Stimulated activated effector memory CD8-positive, alpha-beta T cell treated with anti-CD3 and anti-CD28 coated beads, Interleukin-12 subunit alpha, Interleukin-12 subunit beta, amount 100 ng/mL, for 72 hours (primary cell): ENCODE measurements at places on chromosomes 4 and X.

DNA sequence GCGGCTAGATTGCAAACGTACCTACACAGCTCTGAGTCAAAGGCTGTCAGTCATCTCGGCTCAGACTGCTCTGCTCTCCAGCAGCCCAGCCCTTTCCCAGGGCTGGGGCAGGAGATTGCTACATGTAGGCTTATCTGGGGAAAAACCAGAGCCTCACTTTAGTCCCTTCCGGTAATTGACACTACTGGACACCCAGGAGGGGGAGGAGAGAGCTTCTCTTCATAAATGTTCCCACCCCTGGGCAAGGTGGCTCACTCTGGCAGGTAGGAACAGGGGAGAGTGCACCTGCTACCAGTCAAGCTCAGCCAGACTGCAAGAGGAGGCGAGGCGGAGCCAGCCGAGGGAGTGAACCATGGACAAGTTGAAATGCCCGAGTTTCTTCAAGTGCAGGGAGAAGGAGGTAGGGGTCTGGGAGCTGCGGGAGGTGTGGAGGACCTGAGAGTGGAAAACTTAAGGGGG lies at the start of gene SLC6A14:
Gene SLC6A14, plus strand, starts transcription at position 249 of the 459 bp plus-strand sequence. Its CDS starts 104 bp downstream, at position 353.
- DNase-seq: no peak

DNA sequence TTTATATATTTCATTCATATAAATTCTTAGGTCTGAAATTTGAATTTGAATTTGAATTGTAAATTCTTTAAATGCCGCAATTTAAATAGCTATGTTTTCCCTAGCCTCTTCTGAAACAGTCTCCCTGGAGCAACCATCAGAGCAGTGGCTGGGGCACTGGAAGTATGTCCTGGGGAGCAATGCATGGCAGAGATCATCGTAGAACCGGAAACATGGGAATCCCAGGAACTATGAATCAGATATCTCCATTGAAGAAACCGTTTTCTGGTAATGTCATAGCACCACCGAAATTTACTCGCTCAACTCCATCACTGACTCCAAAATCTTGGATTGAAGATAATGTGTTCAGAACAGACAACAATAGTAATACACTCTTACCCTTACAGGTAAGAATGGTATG lies 4.9 kb downstream of the CPEB2 start:
- DNase-seq: no peak

DNA sequence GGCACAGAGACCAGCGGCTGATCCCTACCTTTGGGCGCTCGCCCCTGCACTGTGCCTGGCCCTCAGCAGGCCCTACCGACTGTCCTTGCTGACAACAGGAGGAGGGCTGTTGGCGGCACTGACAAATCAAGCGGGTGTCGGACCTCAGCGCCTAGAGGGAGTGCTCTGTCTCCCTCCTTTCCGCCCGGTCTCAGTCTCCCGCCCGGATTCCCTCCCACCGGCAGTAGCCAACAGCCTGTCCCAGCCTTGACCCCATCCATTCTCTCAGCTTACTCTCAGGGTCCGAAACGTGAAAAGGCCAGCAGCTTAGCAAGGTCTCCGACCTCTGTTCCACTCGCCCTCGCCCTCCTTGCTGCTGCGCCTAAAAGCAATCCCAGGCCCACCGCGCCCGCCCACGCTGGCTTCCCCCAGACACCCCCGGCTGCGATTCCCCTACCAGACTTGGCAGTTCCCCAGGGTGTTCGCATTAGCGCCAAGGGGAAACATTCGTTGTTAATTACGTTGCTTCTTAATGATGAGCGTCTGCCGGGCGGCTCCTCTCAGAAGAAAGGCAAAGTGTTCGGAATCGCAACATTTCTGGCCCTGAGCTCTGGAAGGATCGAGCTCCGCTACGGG lies 96.2 kb downstream of the SOWAHB start:
- no peak for DNase-seq

GRCh38 chr4:164828955-164829354 lies 48.0 kb upstream of the APELA start:
- DNase-seq: no peak

GRCh38 chrX:72245461-72246089 lies 6.7 kb upstream of the ERCC6L start:
- DNase-seq: peak; percentile 6

DNA sequence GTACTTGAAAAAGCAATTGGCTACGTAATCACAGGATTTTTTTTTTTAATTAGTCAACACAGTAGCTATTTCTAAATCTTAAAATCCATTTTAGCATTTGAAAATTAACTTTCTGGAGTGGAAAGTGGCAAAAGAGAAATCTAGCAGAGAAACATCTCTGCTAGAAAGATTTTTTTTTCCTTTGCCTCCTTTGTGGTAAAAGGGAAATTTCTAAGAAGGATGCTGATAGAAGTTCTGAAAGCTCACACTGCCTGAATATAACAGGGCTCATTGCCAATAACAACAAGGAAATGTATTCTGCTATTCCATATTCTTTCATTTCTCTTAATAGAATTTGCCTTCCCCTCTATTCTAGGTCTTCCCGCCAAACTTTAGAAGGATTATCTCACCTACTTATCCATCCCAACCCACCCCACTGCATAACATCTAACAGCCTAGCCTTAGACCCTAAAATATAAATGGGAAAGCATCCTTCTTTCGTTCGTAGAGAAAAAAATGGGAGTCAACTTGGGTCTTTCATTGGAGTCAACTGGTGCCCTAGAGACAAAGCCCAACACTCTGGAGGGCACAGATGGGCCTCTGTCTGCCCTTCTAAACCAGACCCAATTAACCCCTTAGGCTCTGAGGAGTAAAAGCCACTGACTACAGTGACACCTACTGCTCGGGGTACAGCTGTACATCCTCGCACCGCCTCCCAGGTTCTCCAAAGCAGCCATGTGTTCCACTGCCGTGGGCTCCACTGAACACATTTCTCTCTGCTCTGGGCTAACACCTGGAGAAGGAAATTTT lies 103.9 kb downstream of the MAML3 start:
- no peak for DNase-seq

DNA sequence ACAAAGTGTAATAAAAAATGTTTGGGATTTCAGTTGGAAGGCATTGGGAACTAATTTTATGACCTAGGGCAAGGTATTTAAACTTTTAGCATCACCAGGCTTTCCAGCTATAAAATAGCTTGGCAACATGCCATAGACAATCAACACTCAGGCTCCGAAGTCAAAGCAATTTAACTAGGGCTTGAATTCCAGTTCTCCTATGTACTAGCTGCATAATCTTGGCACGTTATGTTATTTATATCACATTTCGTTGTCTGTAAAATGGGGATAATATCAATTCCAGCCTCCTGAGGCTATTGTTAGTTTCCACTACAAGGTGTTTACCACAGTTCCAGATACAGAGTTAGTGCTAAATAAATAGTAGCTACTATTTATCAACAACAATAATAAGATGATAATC lies 78.8 kb downstream of the DMD start:
- no peak for DNase-seq

DNA sequence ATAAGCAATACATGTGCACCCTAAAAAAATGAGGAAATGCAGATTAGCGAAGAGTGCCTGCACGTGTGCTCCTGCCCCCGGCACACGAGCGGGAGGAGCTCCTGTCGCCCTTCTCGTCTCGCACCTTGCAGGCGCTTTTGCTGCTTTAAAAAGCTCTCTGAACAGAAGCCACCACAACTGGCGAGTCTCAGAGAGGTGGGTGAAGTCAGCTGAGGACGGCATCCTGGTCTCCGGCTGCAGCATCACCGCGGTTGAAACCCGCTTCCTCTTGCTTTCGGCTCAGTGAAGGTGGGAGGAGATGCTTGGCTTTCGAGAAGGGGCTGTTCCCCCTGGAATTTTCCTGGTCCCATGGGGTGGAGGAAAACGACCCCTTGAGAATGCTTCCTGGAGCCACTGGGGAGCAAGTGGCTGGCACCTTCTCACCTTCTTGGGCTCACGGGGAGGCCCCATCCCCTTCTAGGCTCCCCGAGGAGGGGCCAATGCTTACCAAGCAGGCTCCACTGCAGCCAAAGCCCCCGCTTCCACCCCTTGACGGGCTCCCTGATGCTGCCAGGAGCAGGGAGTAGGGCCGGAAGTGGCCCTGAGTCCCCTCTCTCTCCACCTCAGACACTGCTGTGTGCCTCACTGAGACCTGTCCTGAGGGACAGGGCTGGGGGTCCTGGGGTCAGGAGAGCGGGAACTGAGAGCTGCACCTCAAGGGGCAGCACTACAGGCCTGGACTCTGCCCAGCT lies 29.2 kb upstream of the MXD4 start:
- peak; percentile 28 for DNase-seq

GRCh38 chrX:85379174-85379907 lies at the start of gene POF1B:
TSS of gene POF1B (minus strand) at chrX:85379665. CDS start at chrX:85379454, 211 bp downstream.
- DNase-seq: no peak

- no peak for DNase-seq
Observed at GRCh38 chrX:112223391-112223790, 140.8 kb upstream of the TRPC5 start.

DNA sequence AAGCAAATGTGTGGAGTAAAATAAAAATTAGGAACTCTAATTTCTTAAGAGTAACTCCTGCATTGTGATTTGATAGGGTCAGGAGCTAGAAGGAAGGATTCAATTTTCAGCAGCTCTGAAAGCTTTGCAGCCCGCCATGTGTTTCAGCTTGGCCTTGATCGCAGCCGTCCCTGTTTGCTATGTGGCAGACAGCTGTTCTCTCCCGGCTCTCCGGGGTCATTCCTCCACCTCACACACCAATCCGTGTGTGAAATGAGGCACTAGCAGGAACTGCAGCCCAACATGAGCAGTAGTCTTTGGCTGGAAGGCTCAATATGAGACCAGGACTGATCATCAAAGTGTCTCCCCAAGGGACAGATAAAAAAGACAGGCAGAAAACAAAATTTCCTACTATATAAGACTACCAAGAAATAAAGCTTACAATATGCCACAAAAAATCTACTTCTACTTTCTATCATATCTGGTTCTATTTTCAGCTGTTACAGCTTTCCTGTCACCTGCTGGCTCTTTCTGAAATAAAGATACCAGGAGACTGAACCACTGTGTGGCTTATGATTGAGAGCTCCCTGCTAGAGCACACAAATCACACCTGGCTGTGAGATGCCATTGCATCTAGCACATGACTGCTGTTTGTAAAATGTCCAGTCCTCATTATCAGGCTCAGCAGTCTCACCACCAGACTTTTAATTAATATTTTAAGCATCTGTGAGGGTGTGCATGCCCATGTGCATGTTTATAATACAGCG lies 44.1 kb upstream of the SEC24B start:
- no peak for DNase-seq

- DNase-seq: no peak
Observed at GRCh38 chr4:19262467-19262866, 989.2 kb upstream of the SLIT2 start.

DNA sequence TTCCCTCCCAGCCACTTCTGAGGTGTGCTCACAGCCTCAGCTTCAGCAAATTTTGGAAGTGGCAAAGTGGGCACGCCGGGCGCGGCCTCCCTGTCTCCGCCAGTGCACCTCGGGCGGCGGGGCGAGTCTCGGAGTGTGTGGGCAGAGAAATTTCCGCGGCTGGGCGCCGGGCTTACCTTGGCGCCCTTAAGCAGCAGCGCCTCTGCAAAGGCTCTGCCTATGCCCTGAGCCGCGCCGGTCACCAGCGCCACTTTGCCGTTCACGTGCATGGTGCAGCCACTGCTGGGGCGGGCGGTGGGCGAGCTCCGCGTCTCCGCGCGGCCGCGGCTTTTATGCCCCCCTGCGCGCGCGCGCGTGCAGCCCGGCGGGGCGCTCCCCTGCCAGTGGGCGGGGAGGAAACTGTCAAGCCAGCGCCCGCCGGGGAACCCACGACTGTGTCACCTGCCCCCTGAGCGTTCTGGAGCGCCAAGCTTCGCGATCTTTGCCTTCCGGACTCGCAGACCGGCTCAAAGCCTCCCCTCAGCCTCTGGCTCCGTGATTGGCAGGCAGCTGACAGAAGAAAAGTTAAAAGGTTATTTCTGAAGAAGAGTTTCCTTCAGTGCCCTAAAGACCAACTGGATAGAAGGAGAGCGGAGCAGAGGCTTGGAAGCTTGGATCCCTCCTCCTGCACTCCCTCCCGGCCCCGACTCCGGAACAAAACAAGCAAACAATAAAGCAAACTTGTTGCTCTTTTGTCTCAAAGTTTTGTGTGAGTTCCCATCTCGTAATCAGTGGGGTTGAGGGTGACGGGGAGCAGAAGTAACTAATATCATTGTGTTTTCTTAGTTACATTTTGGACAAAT lies at the start of gene HPGD:
Gene HPGD, minus strand, starts transcription at position 306 of the 842 bp plus-strand sequence. Its CDS starts 37 bp downstream, at position 269.
- peak; percentile 50 for DNase-seq

GRCh38 chrX:46994096-46994495 lies 81.9 kb downstream of the JADE3 start:
- DNase-seq: no peak

- no peak for DNase-seq
Observed at GRCh38 chr4:53193111-53193510, 172.8 kb downstream of the SCFD2 start.

DNA sequence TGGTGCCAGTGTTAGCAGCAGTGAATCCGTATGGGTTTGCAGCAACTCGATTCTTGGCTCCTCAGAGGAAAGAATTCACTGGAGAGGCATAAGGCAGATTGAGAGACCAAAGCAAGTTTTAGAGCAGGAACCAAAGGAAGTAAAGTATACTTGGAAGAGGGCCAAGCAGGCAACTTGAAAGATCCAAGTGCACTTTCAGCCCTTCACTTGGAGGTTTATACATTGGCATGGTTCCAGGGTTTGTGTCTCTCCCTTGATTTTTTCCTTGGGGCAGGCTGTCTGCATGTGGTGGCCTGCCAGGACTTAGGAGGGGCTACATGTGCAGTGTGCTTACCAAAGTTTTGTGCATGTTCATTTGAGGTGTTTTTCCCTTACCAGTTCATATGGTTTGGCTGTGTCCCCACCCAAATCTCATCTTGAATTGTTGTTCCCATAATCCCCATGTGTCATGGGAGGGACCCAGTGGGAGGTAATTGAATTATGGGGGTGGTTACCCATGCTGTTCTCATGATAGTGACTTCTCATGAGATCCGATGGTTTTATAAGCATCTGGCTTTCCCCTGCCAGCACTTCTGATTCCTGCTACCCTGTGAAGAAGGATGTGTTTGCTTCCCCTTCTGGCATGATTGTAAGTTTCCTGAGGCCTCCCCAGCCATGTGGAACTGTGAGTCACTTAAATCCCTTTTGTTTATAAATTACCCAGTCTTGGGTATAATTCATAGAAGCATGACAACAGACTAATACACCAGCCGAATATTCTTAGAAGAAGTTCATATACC lies 86.2 kb upstream of the TSPAN5 start:
- DNase-seq: no peak

- DNase-seq: no peak
Observed at GRCh38 chr4:91485415-91485814, 818.4 kb upstream of the GRID2 start.

- no peak for DNase-seq
Observed at GRCh38 chrX:24561121-24561520, 86.0 kb downstream of the PCYT1B start.
